ENCODE measurements at places on chromosomes 7 and 10. TPM values are rescaled to one million over a fixed set of nuclear protein-coding genes. Genes with fewer than 3 reads are reported as not detected.

GRCh38 chr10:59047957-59048618, 128.4 kb upstream of the PHYHIPL start:
- H3K27ac ChIP-seq = no peak overlapping the region
- no peak overlapping the region for H3K4me3 ChIP-seq
- peaks cover 8% of the 10 kb centered on the region for H3K4me1 ChIP-seq
- no peaks in the 10 kb centered on the region for H3K27me3 ChIP-seq
- DNase-seq = no peak

GRCh38 chr7:38824948-38825347, 84.0 kb downstream of the VPS41 start:
- peaks cover under 1% of the 10 kb centered on the region for H3K36me3 ChIP-seq
- H3K4me3 ChIP-seq = no peak overlapping the region
- H3K4me1 ChIP-seq = peaks cover 8% of the 10 kb centered on the region
- no peaks in the 10 kb centered on the region for H3K27me3 ChIP-seq
- peak overlapping the region; percentile 64 for H3K27ac ChIP-seq

DNA sequence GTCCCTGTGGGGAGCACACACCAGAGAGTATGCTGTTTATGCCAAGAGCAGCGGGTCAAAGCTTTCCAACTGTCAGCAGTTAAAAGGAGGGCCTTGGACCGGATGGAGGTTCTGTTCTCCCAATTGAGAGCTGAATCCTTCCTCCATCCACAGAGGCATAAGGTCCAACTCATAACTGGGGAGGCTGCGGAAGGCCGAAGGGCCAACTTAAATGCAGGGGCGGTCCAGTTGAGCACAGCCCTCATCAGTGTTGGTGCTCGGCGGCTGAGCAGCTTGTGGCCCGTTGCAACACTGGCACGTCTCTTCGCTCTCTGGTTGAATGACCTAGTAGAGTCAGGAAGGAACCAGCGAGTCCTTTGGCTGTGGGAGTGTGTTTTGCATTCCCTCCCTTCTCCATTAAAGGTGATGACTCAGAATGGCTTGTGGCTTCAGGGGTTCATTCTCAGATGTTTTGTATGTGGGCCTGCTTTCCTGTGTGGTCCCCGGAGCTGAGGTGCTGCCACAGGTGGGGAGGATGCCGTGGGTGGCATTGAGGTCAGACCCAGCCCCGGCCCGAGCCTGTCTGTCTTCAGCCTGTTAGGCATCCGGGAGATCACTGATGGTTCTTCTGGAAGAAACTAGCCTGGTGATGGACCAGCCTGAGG, 44.8 kb upstream of the DMBT1 start:
- no peaks in the 10 kb centered on the region for H3K27me3 ChIP-seq
- no peak for DNase-seq
- H3K4me3 ChIP-seq = no peak overlapping the region
- peaks cover 48% of the 10 kb centered on the region for H3K36me3 ChIP-seq
- no peaks in the 10 kb centered on the region for H3K4me1 ChIP-seq

DNA sequence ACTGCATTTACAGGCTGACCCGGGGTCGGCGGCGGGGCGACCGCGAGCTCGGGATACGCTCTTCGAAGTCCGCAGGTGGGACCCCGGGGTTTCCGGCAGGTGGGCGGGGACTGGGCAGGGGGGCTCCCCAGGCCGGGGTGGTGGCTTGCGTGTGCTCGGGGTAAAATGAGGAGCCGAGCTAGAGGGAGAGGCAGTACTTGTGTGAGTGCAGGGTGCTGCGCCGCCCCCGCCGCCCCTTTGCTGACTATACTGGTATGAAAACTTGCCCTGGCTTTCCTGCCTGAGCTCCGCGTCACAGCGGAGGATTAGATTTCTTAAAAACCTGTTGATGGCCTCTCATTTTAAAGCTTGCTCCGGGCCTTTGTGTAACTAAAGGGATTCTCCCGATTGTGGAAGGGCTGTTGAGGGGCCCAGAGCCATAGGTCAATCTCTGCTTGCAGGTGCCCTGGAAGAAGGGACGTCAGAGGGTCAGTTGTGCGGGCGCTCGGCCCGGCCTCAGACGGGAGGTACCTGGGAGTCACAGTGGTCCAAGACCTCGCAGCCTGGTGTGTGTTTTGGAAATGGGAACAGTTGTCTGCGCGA, 488 bp downstream of the ARMC10 start:
- H3K27ac ChIP-seq = peak overlapping the region; percentile 93
- H3K4me3 ChIP-seq = peak overlapping the region; percentile 92
- H3K4me1 ChIP-seq = no peaks in the 10 kb centered on the region
- H3K27me3 ChIP-seq = no peaks in the 10 kb centered on the region
- H3K36me3 ChIP-seq = no peaks in the 10 kb centered on the region

DNA sequence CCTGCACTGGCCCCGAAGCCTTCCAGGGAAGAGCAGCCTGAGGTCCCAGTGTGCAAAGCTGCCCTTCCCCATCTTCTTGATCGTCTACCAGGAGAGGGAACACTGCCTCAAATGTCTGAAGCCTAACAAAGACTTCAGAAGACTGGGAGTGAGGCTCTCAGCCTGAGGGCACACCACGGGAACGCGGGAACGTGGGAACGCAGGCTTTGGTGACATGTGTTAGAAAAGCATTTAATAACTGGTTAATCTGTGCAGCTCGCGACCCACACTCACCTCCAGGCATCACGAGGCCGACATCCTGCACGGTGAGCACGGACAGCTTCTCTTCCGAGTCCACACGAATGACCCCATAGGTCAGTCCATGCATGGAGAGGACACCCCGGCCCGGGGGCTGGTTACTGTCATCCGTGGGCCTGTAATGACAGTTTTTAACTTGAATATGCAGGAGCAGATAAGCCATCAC, 234.0 kb downstream of the ZMYND11 start:
- peaks cover 41% of the 10 kb centered on the region for H3K4me1 ChIP-seq
- peak overlapping the region; percentile 86 for H3K27ac ChIP-seq
- H3K27me3 ChIP-seq = no peaks in the 10 kb centered on the region
- H3K36me3 ChIP-seq = peaks cover 25% of the 10 kb centered on the region
- peak overlapping the region; percentile 58 for H3K4me3 ChIP-seq

DNA sequence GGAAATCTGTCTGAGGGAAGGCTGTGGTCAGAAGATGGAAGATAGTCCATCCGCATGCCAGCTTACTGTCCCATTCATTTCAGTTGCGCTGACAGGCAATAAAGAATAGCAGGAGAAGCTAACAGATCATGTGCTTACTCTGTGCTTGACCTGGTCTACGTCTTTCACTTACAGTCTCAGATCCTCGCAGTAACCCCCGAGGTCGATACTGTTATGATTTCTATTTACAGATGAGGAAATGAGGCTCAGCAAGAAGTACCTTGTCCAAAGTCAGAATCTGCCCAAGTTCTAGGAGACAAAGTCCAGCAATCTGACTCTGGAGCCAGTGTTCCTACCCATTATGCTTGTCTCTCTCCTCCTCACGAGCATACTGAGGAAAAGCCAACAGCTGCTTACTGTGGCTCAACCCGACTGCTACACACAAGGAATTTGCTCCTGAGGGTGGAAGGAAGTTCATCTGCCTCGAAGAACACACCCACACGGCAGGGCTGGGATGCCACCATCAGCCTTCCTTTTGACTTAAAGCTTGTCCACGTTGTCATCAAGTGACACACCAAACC, 74.2 kb downstream of the MINPP1 start:
- H3K27me3 ChIP-seq = no peaks in the 10 kb centered on the region
- no peaks in the 10 kb centered on the region for H3K36me3 ChIP-seq
- H3K4me3 ChIP-seq = no peak overlapping the region

DNA sequence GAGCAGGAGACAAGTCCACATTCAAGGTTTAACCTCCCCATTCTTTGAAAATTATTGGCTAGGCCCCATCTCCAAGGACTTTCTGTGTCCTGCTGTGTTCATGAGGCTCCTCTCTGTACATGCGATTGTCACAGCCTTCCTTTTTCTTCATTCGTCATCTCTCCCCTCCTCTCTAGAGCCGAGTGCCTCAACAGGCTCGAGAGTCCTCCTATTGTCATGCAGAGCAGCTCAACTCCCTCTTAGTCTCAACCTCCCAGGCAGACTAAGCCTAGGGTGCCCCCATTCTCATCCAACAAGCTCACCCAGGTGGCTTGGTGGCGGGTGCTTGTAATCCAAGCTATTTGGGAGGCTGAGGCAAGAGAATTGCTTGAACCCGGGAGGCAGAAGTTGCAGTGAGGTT, 35.1 kb upstream of the SAMD8 start:
- H3K27me3 ChIP-seq = no peaks in the 10 kb centered on the region
- DNase-seq = no peak

DNA sequence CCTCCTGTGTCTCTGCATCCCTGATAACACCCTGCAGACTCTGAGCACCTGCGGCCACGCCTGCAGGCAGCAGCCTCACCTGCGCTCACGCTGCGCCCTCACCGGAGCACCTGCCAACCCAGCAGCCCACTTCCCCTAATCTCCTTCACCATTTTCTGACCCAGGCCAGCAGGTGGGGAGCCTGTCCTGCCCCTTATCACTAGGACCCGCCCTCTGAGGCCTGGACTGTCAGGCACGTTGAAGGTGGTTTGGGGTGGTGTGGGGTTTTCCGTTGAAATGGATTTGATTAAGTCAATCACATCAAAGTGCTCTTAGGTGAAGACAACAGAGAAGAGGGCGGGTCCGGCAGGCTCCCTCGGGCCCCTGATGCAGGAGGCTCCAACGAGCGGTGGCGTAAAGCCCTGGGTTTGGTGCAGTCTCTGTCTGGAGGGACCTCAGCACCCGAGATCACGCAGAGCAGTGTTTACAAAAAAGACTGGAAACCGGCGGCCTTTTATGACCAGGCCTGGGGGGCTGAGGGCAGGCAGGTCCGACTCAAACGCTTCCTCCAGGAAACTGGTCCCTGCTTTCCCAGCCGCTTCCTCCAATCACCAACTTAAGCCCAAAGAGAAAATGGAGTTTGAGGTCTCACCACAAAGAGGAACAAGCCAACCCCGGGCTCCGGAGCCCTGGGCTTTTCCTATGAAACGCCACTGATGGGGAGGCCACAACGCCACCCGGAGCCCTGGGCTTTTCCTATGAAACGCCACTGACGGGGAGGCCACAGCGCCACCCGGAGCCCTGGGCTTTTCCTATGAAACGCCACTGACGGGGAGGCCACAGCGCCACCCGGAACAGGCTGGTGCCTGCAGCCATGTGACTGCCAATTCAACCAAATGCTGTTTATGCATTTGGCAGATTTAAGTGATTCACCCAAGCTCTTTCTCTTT, 45.5 kb downstream of the DPYSL4 start:
- no peaks in the 10 kb centered on the region for H3K27me3 ChIP-seq
- no peak for DNase-seq
- no peak overlapping the region for H3K4me3 ChIP-seq
- no peaks in the 10 kb centered on the region for H3K4me1 ChIP-seq

- no peak overlapping the region for H3K27ac ChIP-seq
- no peaks in the 10 kb centered on the region for H3K27me3 ChIP-seq
- H3K4me3 ChIP-seq = no peak overlapping the region
- H3K36me3 ChIP-seq = no peaks in the 10 kb centered on the region
These were observed 551.0 kb upstream of the AUTS2 start for GRCh38 chr7:69047151-69047754.

DNA sequence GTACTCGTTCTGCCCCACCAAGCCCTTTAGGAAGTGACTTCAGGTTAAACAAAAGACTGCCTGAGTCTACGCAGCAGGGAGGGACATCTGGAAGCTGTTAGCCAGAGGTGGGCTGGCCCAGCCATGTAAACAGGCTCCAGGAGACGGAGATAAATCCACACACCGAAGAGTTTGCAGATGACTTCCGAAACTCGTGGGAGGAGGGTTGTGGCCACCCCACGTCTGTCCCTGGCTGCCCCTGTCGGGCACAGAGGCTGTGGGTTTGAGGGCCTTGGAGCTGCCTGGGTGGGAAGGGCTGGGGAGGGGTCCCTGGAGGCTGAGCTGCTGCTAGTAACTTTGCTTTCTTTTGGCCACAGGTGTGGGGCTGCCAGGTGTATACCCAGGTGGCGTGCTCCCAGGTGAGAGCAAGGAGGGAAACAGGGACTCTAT, 15.6 kb downstream of the ELN start:
- no peak overlapping the region for H3K4me3 ChIP-seq
- H3K27me3 ChIP-seq = no peaks in the 10 kb centered on the region
- DNase-seq = no peak
- peaks cover 100% of the 10 kb centered on the region for H3K36me3 ChIP-seq
- peaks cover 27% of the 10 kb centered on the region for H3K4me1 ChIP-seq
- H3K27ac ChIP-seq = peak overlapping the region; percentile 68

Gene CUZD1
- not detected for total RNA-seq

Gene MBL2
- not detected for total RNA-seq

Gene MYO1G
- total RNA-seq = 5.9 TPM

Gene SLC26A4
- 4.7 TPM for total RNA-seq

Gene SPDYE3
- not detected for total RNA-seq

Gene FXYD4
- not detected for total RNA-seq
